ENCODE measurements at places on chromosomes 2 and 18.

DNA sequence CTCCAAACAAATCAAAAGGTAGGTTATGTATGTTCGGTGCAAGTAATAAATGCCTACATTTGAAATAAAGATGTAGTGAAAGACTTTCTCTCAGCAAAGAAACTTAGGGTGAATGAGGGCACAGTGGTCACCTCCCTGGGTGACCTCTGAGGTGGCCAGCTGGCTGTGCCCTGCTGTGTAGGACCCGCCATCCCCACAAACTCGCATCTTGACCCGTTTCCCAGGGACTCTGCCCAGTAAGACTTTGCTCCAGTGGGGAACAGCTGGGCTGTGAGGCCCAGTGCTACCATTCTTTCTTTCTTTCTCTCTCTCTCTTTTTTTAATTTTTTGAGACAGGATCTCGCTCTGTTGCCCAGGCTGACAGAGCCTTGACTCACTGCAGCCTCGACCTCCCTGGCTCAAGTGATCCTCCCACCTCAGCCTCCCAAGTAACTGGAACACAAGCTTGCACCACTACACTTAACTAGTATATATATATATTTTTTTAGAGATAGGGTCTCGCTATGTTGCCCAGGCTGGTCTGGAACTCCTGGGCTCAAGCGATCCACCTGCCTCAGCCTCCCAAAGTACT, 8.2 kb upstream of the GAREM2 start:
- no peak for DNase-seq

DNA sequence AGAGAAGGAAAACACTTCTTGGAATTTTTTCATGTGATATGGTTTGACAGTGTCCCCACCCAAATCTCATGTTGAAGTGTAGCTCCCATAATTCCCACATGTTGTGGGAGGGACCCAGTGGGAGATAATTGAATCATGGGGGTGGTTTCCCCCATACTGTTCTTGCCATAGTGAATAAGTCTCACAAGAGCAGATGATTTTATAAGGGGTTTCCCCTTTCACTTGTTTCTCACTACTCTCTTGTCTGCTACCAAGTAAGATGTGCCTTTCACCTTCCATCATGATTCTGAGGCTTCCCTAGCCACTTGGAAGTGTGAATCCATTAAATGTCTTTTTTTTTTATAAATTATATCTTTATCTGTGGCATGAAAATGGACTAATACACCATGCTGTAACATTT, 250.7 kb downstream of the LPIN1 start:
- no peak for DNase-seq

DNA sequence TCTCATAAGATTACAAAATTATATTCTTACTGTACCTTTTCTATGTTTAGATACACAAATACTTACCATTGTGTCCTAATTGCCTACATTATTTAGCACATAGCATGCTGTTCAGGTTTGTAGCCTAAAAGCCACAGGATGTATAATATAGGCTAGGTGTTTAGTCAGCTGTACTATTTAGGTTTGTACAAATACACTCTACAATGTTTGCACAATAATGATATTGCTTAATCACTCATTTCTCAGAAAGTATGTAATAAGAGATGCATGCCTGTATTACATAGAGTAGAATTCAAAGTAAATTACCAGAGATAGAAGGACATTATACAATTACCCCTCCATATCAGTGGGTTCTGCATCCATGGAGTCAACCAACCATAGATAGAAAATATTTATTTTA, 201.1 kb upstream of the COL3A1 start:
- no peak for DNase-seq

DNA sequence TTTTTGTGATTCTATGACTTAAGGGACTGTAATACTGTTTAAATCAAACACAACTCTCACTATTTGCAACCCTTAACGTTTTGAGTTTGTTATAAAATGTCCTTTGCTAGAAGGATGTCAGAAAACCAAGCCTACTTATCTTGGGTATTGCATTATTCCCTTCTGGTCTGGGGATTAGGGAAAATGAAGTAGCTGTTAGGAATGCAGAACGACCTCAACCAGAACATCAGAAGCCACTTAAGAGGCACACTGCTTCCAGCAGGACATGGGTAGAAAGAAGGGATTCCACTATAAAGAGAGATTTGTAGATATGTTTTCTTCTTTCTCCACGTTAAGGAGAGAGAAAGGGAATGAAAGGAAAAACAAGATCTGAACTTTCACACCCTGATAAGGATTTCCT, 101.2 kb downstream of the SETBP1 start:
- DNase-seq: no peak

DNA sequence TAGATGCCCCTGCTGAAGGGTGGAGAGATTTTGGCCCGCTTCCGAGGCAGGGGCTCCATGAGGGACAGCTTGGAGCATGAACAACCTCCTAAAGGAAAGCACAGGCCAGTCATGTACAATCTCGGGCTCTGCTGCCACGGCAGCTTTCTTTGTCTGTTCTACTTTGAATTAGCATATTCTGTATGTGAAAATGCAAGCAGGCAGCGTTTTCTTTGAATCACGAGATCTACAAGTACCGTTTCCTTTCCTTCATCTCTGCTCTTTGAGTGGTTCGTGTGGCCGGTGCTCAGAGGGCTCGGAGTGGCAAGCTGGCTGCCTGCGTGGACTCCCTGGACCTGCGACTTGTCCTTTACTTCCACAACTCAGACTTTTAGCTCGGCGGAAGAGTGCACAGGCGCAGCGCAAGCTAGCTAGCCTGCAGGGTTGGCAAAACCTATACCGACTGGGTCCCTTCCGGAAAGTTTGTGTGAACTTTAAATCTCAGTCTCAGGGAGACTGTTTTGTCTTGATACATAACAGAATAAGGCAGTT, 6.9 kb downstream of the TWIST2 start:
- DNase-seq: no peak

GRCh38 chr2:53793821-53794220, 7.0 kb downstream of the ERLEC1 start:
- no peak for DNase-seq
